ENCODE measurements at places on chromosomes 11 and 22.

- DNase-seq = no peak
Measured at GRCh38 chr22:46972256-46972655, 209.8 kb downstream of the TBC1D22A start.

- no peak for DNase-seq
Measured at GRCh38 chr11:127521413-127521812, 520.8 kb upstream of the KIRREL3 start.

DNA sequence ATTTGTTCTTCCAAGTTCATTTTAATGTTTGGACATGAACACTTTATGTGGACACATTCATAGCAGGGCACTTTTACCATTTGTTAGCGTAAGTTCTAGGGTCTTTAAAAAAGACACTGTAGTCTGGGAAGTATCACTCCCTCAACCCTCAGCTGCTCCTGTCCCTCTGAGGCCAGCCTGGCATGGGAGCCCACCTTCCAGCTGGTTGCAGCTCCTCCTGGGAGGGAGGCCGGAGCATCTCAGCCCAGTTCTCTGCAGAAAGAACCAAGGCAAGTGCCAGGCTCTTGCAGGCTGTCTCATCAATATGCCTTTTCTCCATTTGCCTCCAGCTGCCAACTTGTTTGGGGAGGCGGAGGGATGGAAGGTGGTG lies 150.6 kb downstream of the OPCML start:
- DNase-seq = no peak

DNA sequence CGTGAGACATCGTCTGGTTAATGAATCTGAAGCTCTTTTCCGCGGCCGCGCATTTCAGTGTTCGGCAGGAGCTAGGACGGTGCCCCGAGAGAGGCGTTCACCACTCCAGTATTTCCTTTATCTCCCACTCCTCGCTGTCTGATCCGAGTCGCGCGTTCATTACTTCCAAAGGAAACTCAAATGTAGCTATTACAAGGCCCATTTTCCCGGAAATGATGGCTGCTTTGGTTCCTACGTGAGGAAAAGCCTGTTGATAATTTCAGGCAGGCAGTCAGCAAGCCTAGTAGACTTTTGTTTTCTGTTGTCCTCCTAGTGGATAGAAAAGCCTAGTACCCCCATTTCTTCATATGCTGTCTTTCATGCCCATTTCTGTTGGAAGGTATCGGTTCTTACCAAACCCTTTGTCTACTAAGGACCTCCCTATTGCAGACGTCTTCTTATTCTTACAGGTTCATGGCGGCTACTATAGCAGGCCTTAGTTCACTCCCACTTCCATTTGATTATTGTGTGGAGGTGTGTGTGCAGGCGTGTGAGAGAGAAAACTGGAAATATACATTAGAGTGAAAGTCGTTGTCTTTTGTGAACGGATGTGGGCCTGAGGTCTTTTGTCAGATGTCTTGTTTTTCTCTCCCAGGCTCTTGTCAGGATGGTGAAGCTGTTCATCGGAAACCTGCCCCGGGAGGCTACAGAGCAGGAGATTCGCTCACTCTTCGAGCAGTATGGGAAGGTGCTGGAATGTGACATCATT lies 737 bp downstream of the RBM4 start:
- DNase-seq = no peak

DNA sequence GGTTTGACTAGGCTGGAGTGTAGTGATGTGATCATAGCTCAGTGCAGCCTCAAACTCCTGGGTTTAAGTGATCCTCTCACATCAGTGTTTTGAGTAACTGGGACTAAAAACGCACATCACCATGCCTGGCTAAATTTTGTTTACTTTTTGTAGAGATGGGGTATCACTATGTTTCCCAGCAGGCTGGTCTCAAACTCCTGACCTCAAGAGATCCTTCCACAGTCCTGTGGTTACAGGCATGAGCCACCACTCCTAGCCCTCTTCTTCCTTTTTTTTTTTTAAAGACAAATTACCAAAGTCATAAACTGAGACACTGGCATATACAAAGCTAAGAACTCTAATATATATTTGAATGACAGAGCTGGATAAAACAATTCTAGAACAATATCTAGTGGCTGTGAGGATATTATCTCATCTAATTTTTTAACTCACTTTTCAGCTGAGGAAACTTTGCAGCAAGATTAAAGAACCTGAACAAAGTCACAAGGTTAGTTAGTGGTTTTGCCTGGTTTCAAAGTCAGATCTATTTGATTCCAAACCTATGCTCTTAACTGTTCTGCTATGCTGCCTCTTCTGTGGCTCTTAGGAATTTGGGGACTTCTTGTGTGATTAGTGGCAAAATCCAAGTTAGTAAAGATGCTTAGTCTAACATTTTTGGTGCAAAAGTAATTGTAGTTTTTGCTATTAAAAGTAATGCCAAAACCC lies 95.3 kb upstream of the RAG2 start:
- no peak for DNase-seq
